Bronchus fibroblast of lung (primary cell): ENCODE measurements at places on chromosomes 5 and 9. TPM values are rescaled to one million over a fixed set of nuclear protein-coding genes. Genes with fewer than 3 reads are reported as not detected.

SHB gene
- 13.4 and 14.4 TPM in 2 replicates for total RNA-seq

SLC36A3 gene
- total RNA-seq: not detected in 2 replicates

COL27A1 gene
- 4.0 and 4.5 TPM in 2 replicates for total RNA-seq

TMEM174 gene
- total RNA-seq: not detected in 2 replicates

PRRT1B gene
- total RNA-seq: not detected in 2 replicates

KIF24 gene
- total RNA-seq: 3.7 and 4.0 TPM in 2 replicates

RASEF gene
- total RNA-seq: under 0.01 TPM in 1 of 2 replicates, not detected in the other

MYOZ3 gene
- total RNA-seq: 1.0 and 1.8 TPM in 2 replicates

INSL4 gene
- total RNA-seq: not detected in 2 replicates

LCN6 gene
- total RNA-seq: not detected in 2 replicates

MYORG gene
- total RNA-seq: 1.2 and 1.3 TPM in 2 replicates

NMUR2 gene
- not detected in 2 replicates for total RNA-seq

CAAP1 gene
- 9.5 and 12.1 TPM in 2 replicates for total RNA-seq

NUTM2F gene
- total RNA-seq: not detected in 2 replicates

ZDHHC11B gene
- not detected in 2 replicates for total RNA-seq

SLC1A1 gene
- total RNA-seq: 0.45 and 0.84 TPM in 2 replicates

DIRAS2 gene
- total RNA-seq: not detected in 2 replicates

FRMPD1 gene
- total RNA-seq: not detected in 2 replicates

PCDHA6 gene
- total RNA-seq: 0.15 TPM in 1 of 2 replicates, not detected in the other

HTR4 gene
- not detected in 2 replicates for total RNA-seq

PCDHA11 gene
- not detected in 2 replicates for total RNA-seq

PCDHGA10 gene
- 4.9 and 5.2 TPM in 2 replicates for total RNA-seq
